CMK (cell line): ENCODE measurements at places on chromosomes 12 and 14.

DNA sequence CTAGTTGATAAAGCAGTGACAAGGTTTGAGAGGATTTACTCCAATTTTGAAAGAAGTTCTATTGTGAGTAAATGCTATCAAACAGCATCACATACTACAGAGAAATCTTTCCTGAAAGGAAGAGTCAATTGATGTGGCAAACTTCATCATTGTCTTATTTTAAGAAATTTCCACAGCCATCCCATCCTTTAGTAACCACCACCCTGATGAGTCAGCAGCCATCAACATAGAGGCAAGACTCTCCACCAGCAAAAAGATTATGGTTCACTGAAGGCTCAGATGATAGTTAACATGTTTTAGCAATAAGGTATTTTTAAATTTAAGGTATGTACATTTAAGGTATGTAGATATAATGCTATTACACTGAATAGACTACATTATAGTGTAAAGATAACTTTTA, 122.1 kb upstream of the ARHGAP5 start:
- no peak for DNase-seq

DNA sequence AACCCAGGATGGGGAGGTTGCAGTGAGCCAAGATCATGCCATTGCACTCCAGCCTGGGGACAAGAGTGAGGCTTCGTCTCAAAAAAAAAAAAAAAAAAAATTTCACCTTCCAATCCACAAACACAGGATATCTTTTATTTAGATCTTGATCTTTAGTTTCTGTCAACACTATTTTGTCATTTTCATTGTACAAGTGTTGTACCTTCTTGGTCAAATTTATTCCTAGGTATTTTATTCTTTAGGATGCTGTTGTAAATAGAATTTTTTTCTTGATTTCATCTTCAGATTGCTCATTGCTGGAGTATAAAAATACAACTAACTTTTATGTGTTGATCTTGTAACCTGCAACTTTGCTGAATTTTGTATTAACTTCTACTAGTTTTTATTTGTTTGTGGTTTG, 60.8 kb downstream of the ARHGAP5 start:
- no peak for DNase-seq

GRCh38 chr14:104805326-104805678, 4.4 kb downstream of the ZBTB42 start:
- no peak for DNase-seq

GRCh38 chr12:47159348-47159747, 79.6 kb upstream of the AMIGO2 start:
- no peak for DNase-seq

GRCh38 chr14:26403760-26404159, 194.1 kb downstream of the NOVA1 start:
- DNase-seq = no peak

DNA sequence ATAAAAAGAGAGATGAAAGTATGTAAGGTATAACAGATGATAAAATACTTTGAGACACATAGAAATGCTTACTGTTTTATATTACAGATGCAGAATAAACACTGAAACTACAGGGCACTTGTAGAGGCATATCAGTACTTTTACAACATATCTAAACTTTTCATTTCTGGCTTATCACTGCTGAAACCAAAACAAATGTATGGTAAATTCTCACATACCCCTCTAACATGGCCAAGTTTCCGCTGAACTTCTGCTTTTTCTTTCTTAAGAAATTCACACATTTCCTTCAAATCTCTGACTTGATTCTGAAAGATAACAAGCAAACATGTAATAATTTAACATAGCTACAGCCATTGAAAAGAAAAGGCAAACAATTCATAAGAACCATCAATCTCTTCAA, 33.3 kb upstream of the C12orf50 start:
- DNase-seq = no peak

DNA sequence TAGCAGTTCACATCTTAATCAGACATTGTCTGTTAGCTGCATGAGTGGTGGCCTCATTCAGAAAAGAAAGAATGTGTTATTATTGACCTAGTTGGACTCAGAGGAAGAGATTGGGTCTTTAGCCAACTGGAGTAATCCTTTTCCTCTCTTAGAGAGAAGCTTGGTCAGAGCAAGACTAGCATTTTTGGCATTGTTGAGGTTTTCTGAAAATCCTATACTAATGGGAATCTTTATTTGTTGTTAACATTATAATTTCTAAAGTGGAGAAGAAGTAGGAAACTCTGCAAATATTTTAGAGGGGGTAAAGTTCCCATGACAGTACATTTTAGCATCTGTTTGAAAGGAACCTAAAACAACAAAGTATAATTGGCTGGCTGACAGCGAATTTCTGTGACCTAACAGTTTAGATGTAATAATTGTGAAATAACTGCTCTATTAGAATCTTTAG, 9.7 kb downstream of the TOX4 start:
- DNase-seq = no peak

DNA sequence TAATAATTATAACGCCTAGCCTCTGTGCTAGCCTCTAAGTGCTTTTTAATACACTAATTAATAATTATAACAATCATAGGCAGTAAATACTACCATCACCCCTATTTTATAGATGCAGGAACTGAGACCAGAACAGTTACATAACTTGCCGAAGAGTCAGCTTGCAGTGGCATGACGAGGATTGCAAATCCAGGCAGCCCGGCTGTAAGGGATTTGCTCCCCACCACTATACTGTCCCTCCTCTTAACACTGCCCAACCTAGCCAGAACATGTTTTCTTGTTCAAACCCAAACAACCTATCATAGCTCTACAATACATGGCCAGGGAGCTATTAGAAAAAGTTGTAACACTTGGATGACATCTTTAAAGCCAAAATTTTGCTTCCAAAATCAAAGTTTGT, 33.9 kb upstream of the VASH1 start:
- DNase-seq = no peak

DNA sequence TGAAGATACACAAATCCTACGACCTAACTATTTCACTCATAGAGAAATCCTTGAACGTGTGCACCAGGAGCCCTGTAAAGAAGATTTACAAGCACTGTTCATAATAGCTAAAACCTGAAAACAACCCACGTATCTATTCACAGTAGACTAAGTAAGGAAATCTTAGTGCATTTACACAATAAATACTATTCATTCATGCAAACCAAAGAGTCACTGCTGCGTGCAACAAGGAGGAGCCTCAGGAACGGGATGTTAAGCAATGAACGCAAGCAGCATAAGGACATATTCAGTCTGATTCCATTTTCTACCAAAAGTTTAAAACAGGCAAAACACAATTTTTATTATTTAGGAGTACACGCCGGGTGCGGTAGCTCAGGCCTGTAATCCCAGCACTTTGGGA, 176.6 kb downstream of the TTC7B start:
- DNase-seq = no peak

- no peak for DNase-seq
Observed at GRCh38 chr14:51624955-51625569, 26.6 kb upstream of the FRMD6 start.

GRCh38 chr14:98077176-98077575, 1194.8 kb downstream of the BCL11B start:
- DNase-seq = no peak

GRCh38 chr12:69619050-69619449, 8.3 kb upstream of the LRRC10 start:
- no peak for DNase-seq
